ENCODE measurements at places on chromosomes 1 and 21.
A peak's percentile ranks its signal among the peaks of the same experiment; 100 is the strongest.

DNA sequence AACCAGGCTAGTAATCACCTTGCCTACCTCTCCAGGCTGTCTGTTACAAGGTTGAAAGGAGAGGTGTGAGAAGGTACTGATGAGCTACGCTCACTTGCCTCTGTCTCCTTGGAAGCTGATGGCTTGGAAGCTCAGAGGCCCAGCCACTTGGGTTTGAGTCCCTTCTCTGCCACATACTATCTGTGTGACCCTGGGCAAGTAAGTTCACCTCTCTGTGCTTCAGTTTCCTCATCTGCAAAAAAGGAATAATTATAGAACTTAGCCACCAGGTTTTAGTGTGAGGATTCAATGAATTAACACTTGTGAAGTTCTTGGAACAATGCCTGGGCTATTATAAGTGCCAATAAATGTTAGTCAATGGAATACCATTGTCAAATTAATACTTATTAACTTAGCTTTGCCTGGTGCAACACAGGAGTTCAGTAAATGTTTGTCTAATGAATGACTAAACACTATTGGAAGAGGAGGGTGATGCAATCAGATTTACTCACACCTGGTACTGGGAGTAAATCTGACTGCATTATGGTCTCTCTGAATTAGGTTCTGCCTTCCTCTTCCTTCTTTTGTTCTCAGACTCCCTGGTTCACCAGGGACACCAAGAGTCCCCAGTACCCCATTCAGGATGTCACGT, 55.5 kb downstream of the TRABD2B start:
- peak; percentile 24 for DNase-seq

DNA sequence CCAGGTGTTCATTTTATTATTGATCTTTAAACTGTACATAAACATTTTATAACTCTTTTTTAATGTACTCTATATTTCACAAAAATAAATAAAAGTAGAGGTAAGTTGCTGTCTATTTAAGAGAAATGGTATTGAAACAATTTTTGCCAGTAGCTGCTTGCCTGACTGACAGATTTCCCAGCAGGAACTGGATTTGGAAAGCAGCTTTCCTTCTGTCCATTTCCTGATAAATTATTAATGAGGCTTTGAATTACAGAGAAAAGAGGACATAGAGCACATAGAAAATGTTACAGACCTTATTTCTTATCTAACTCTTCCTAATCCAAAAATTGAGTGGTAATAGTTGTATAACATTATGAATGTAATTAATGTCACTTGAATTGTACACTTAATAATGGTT, 79.7 kb upstream of the BCL10 start:
- no peak for DNase-seq

- no peak for DNase-seq
Measured at GRCh38 chr1:41442697-41443251, 41.7 kb downstream of the EDN2 start.

GRCh38 chr1:230136453-230137336, 69.7 kb downstream of the GALNT2 start:
- no peak for DNase-seq

- DNase-seq: no peak
Measured at GRCh38 chr1:184583849-184584248, 170.8 kb downstream of the EDEM3 start.

DNA sequence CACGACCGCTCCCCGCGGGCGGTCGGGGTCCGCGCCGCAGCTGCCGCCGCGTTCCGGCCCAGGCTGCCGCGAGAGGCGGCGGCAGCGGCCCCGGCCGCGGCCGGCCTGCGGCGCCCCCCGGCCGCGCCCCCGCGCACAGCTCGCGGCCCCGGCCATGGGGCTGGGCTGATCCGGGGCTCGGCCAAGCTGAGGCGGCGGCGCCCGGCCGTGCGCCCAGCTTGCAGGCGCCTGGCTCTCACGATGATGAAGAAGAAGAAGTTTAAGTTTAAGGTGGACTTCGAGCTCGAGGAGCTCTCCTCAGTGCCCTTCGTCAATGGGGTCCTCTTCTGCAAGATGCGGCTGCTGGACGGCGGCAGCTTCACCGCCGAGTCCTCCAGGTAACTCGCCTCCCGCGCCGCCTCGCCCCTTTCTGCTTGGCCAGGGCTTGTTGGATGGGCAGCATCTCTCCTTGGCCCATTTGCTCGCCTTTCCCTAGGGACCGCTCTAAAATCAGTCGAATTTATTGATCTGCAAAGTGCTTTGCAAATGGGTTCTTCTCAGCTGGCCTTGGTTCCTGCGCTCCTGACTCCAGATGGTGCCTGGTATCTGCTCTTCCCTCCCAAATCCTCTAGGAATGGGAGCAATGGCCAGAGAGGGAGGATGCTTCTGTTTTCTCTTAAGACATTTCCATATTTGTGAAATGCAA, 431 bp downstream of the EEIG2 start:
- peak; percentile 22 for DNase-seq

- DNase-seq: no peak
Measured at GRCh38 chr1:211155040-211155439, 21.1 kb upstream of the KCNH1 start.

- no peak for DNase-seq
Measured at GRCh38 chr1:225840713-225841112, 30.8 kb downstream of the EPHX1 start.

- no peak for DNase-seq
Measured at GRCh38 chr1:92118826-92119225, 38.7 kb downstream of the BTBD8 start.

DNA sequence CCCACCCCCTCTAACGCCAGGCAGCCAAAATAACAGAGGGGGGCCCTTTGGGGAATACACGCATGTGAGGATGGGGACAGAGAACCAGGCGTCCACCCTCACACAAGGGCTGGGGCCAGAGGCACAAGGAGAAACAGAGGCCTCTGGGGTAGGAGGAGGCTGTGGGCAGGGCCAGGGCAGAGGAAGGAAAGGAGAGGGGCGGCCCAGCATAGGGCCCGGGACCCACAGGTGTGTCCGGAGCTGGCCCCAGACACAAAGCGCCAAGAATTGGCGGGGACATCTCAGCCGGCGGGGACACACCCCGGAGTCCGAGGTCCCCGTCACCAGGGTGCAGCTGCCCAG, 6.7 kb downstream of the PLEKHG5 start:
- DNase-seq: no peak

- DNase-seq: no peak
Measured at GRCh38 chr1:169588785-169589485, 2.7 kb upstream of the F5 start.

GRCh38 chr1:240616018-240616417, 4.1 kb upstream of the GREM2 start:
- DNase-seq: no peak

DNA sequence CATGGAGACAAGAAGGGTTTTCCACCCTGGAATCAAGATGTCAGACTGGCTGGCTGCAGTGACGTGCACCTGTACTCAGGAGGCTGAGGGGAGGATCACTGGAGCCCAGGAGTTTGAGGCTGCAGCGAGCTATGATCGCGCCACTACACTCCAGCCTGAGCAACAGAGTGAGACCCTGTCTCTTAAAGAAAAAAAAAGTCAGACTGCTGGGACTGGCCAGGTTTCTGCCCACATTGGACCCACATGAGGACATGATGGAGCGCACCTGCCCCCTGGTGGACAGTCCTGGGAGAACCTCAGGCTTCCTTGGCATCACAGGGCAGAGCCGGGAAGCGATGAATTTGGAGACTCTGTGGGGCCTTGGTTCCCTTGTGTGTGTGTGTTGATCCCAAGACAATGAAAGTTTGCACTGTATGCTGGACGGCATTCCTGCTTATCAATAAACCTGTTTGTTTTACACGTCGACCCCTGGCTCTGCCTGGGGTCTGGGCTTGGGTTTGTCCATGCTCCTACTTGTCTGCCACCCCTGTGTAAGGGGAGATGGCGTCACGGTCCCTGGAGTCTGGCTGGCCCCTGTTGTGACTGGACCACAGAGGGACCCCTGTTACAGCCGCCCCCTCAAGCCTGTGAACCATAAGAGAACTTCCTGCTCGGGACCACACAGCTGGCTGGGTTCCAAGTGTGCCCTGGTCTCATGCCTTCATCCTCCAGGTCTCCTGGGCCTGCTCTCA, 20.9 kb upstream of the VPS13D start:
- DNase-seq: peak; percentile 75

- DNase-seq: no peak
Measured at GRCh38 chr21:32312326-32312725, 13.7 kb downstream of the MRAP start.

DNA sequence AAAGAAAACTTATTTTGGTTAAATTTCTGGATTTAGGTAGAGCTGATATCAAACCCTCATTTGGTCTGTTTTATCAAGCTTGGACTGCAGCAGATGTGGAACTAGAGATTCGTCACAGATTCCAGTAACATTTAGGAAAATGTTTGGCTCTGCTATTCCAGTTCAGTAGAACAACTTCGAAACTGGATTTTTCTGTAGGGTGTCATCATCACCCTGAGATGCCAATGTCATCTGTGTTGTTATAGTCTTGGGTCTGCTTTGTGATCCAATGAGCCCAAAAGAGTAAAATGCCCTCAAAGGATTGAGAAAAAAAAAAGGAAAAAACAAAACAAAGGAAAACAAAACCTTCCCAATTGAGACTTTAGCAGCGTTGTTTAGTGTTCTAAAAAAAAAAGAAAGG, 55.4 kb downstream of the LAMC2 start:
- no peak for DNase-seq

DNA sequence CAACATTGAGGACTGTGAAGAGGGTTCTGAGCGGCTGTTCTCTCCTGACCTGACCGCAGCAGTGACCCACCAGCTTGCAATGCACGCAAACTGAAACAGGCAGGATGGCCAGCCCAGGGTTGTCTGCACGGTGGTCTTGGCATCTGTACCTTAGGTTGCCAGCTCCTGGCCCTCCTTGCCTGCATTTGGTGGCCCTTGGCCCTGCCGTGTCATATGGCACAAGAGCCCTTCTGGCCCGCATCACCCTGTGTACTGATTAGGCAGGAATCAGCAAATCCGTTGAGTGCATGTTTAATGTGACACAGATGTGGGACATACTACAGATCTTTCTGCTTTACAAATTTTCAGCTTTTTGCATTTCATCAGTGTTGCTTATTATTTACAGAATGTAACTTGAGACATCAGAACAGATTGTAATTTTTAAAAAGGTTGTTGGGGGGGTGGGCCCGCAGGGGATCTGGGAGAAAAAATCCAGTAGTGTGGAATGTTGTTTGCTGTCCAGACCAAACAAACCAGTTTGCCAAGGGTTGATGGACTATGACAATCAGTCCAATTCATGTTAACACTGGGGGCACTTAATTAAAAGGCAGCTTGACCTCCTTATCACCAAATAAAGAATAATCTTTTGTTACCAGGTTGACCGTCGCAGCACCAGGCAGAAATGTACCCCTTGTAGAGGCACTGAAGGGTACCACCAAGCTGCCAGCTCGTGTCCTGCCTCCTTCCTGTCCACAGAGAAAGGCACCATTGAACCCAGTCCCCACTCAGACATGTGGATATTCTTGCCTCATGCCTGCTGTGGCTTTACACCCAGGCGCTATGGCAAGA, 132.6 kb downstream of the DHRS3 start:
- DNase-seq: no peak

DNA sequence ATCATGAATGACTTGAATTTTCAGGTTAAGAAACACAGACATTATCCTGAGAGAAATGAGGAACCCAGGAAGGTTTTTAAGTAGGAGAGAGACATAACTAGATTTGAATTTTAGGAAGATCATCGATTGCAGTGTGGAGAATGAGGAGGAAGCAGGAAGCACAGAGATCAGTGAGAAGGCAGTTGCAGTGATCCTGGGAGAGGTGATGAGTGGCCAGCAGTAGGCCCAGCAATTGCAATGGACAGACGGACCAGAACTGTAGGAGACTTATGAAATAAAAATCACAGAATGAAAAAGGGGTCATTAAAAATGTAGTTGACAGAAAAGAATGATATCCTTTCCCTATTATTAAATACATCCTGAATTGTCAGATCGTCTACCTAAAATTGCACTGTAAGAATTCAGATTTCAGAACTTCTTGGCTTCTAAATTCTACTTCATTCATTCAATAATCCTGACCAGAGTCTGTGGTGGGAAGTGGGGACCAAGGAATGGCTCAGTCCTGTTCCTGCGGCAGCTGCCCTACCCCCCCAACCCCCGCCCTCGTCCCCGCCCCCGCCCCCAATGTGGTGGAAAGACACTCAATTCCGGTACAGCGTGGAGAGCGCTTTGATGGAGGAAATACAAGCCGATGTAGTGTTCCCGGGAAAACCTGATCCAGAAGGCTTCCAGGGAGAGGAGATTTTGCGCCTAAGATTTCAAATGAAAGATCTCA, 35.1 kb downstream of the SLC2A1 start:
- no peak for DNase-seq

- DNase-seq: no peak
Measured at GRCh38 chr1:37947364-37947763, 511 bp upstream of the INPP5B start.

DNA sequence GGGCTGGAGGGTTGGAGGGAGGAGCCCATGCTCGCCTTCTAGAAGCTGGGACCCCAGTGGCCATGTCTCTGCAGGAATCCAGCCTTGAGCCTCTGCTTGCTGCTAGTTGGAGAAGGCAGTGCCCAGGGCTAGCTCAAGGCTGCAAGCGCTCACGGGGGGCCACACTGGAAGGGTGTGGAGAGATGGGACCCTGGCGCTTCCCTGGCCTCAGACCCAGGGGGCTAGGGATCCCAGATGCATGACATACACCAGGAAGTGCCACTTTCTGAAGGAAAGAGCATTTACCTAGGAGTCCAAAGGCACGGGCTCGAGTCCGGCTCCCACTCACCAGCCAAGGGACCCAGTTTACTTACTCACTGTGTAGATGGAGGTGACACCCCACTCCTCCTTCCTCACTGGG, 32.6 kb downstream of the NENF start:
- no peak for DNase-seq

DNA sequence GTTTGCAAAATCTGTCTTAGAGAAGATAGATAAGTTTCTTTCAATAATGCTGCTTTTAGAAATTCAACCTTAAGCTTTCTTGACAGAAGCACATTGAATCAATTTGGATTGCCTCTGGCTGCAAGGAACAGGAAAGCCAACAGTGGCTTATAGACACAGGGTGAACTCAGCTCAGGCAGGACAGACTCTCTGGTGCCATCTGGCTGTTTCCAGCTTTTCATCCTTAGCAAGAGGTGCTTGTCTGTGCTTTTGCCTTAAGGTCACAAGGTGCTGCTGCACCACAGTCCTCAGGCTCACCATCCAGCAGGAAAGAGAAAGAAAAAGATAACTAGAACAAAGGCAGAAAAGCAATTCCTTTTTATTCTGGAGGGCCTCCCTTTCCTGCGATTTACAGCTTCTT, 93.7 kb upstream of the ETS2 start:
- peak; percentile 54 for DNase-seq

DNA sequence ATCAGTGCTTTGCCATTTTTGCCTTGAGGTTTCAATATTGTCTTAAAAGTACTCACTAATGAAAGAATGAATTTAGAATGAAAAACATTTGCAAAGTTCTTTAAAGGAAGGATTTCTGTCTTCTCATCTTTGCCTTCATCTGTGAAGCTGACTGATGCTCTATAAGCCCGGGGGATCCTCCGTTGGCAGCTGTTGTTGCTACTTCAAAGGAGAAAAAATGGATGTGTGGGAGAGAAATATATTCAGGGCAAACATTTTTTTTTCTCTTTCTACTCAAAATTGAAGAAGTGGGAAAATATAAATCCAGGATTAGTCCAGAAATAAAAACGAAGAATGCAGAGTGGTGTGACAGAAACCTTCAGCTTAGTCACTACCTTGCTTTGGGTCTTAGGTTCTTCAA, 142.5 kb downstream of the OLFM3 start:
- no peak for DNase-seq

All from T47D (cell line).